ENCODE measurements at places on chromosomes 4 and X. TPM values are rescaled to one million over a fixed set of nuclear protein-coding genes. Genes with fewer than 3 reads are reported as not detected.

The ZNF141 gene
- 8.9 TPM for total RNA-seq

The IL13RA2 gene
- 42.1 TPM for total RNA-seq

The ARR3 gene
- total RNA-seq = not detected

The TMEM154 gene
- total RNA-seq = 0.50 TPM

The DSPP gene
- not detected for total RNA-seq

The RBMXL3 gene
- not detected for total RNA-seq

The MID1 gene
- 8.5 TPM for total RNA-seq

The CLTRN gene
- 0.26 TPM for total RNA-seq

The GPRASP3 gene
- 5.9 TPM for total RNA-seq

The CPE gene
- total RNA-seq = 51.7 TPM
